Activated naive CD4-positive, alpha-beta T cell treated with Interleukin-2 at 50 U/mL for 16 hours (primary cell): ENCODE measurements at places on chromosomes 6 and 20.
A peak's percentile ranks its signal among the peaks of the same experiment; 100 is the strongest.

DNA sequence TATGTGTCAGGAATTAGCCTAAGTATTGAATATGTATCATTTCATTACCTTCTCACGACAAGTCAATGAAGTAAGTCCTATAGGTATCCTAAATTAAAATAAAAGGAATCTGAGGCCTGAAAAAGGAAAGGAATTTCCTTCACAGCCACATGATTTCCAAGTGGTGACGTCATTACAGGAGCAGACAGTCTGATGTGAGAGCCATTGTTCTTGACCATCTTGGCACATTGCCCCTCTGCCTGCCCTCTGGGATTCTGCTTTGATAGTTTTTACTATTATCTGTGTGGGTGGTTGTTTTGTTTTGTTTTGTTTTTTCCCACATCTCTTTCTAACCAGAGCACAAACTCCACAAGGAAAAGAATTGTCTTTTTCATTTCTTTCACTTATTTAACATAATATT is 219.8 kb upstream of the UFL1 start:
- DNase-seq: no peak

DNA sequence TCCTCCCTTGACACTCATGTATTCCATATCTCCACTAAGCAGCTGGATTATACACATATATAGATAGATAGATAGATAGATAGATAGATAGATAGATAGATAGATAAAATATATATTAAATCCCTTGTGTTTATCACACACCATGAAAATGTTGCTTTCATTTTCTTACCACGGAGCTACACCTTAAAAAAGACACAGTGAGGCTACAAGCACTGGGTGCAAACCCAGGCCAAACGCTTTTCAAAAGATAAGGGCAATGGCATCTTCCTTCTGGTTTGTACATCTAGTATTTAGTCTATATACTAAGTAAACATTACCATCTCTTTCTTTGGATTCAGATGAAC is 377.1 kb downstream of the ESR1 start:
- no peak for DNase-seq

GRCh38 chr6:79548304-79548703 is 11.1 kb upstream of the LCA5 start:
- no peak for DNase-seq

- DNase-seq: no peak
Measured at GRCh38 chr6:163370464-163371117, 43.9 kb upstream of the QKI start.

- no peak for DNase-seq
Measured at GRCh38 chr6:28207510-28208110, 17.5 kb upstream of the ZSCAN9 start.

- peak; percentile 57 for DNase-seq
Measured at GRCh38 chr20:1108437-1108920, 9.9 kb upstream of the PSMF1 start.

DNA sequence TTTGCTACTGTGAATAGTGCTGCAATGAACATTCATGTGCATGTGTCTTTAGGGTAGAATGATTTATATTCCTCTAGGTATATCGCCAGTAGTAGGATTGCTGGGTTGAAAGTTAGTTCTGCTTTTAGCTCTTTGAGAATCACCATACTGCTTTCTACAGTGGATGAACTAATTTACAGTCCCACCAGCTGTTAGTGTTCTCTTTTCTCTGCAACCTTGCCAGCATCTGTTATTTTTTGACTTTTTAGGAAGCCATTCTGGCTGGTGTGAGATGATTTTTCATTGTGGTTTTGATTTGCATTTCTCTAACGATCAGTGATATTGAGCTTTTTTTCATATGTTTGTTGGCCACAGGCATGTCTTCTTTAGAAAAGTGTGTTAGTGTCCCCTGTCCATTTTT is 40.0 kb downstream of the PLG start:
- no peak for DNase-seq

DNA sequence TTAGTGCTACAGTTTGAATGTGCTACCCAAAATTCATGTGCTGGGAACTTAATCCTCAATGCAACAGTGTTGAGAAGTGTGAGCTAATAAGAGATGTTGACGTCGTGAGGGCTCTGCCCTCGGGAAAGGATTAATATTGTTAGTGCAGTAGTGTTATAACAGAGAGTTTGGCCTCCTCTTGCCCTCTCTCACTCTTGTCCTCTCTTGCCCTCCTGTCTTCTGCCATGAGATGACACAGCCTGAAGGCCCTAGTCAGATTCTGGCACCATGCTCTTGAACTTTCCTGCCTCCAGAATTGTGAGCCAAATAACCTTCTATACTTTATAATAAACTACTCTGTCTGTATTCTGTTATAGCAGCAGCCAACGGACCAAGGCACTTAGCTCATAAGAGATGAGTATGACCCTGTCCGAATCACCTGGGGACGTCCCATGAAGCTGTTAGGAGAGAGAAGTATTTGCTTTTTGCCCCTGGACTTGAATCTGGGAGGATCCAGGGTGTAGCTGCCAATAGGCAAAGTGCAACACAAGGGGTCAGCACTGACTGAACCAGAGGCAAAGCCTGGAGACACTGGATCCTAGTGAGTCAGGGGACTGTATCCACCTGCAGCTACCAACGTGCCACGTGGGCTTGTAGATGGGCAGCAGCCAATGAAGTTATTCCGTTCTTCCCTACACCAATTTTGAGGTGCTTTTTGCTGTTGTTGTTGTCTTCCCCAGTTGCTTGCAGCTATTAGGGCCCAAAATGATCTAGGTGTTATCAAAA is 233.7 kb downstream of the THBS2 start:
- DNase-seq: no peak

GRCh38 chr6:166624275-166624674 is 2.8 kb downstream of the RPS6KA2 start:
- DNase-seq: no peak

- DNase-seq: no peak
Measured at GRCh38 chr6:108989700-108990099, 104.9 kb downstream of the SESN1 start.
